ENCODE measurements at places on chromosomes 4 and X.

DNA sequence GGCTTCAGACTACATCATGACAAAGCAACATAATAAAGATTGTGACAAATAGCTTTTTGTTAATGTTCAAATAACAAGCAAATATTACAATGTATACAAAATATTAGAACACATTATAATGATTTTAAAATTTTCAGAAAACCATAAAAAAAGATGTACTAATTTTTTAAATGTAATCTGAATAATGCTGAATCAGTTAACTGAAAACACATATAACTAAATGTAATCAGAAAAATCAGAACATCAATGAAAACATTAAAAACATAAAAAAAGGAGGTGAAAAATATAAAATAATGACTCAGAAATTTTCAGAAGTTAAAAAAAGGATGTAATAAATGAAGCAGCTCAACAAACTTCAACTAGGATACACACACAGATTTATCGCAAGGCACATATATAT lies 53.5 kb downstream of the ZNF721 start:
- DNase-seq, result no peak

DNA sequence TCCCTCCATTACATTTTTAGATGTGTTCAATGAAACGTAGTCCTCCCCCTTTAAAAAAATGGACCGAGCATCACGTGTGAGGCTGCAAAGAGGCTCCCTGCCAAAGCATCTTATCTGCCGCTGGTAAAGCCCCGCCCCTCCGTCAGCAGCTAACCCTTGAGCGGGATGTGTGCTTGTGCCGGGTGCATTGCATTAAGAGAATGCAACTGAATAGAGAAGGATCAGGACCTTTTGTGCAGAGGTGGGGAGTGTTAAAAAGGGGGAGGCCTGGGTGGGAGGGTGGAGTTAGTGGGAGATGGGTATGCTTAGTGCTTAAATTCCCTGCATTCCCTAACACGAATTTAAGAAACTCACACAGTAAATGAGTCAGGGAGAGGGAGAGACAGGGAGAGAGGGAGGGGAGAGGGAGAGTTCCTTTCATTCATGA lies 66.0 kb downstream of the TBL1X start:
- DNase-seq, result no peak

DNA sequence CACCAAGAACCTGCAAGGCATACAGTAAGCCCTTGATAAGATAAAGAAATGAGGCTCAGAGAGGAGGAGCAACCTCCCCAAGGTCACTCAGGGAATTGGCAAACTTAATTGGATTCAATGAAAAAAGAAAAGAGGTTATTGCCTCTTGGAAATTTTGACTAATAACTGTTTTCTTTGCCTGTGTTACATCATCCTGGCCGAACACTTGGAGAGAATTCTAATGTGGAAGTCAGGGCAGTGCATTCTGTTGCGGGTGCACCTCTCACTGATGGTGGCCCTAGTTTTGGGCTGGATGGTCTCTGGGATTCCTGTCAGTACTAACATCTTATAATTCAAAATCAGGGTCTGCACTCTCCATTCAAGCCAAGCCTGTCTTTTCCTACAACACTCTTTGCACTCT lies 186.2 kb upstream of the BCOR start:
- DNase-seq, result no peak

- no peak for DNase-seq
These were observed 174.1 kb downstream of the CBR4 start for GRCh38 chr4:168835880-168836454.

- DNase-seq, result no peak
These were observed 64.9 kb upstream of the DYNLT3 start for GRCh38 chrX:37912304-37912703.

GRCh38 chr4:87353592-87353991 lies 30.9 kb upstream of the HSD17B13 start:
- no peak for DNase-seq

DNA sequence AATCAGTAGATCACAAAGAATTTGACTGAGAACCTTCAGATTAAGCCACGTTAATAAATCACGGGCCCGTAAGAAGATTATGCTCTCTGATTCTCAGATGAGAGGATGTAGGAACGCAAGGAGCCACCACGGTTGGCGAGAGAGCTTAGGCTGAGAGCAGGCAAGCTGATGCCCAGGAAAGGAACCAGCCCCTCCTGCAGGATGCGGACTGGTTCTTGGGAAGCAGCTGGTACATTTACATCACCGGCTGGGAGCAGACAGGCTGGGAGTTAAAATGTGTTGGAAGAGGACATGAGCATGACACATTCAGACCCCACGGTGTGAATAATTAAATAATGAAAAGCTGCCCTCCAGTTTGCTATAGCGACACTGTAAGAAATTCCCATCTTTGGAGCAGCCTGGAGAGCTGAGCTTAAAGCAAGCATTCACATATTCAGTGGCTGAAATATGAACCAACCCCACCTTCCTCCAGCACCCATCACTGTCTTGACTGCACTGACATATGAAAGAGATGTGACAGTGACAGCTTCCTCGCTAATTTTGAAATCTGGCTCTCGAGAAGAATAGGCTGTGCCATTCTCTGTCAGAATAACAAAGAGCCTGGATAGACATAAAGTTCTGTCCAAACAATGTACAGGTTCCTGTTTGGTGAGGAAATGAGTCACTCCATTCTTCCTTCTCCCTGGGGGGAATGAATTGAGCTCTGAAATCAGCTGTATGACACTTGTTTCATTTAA lies 33.1 kb downstream of the LNX1 start:
- DNase-seq, result no peak

DNA sequence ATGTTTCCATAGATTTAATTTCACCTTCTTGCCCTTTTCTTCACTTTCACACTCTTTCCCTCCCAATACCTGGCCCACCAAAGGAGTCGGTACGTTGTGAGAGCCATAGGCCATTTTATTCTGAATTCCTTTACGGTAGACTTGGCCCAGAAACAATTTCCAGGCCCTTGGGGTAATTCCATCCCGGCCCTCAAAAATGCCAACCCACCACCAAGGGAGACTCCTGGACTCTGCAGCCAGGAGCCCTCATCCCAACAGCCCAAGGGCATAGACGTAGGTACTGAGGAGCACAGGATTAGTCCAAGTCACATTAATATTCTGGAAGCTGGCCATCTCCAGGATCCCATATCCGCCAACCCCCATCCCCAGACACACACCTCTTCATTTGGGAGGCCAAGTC lies 102.9 kb downstream of the LIMCH1 start:
- DNase-seq, result no peak

DNA sequence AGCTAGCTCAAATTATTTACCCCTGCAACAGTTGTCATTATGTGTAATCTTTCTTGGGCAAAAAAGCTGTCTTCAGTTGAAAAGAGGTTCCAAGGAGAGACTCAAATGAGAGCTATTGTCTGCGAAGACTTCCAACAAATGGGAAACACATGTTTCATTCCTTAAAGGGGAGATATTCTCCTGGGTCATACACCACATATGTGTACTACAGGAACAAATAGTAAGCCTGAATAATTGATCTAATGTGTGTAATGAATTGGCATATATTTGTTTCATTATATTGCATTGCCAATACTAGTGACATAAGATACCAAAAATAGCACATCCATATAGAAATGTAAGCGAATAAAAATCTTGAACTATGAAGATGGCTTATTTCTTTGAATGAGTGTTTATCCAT lies 950.9 kb upstream of the NDST4 start:
- DNase-seq, result no peak

- DNase-seq, result no peak
These were observed 5.8 kb downstream of the ANOS1 start for GRCh38 chrX:8726031-8726652.

- no peak for DNase-seq
These were observed 5.8 kb upstream of the CXCL8 start for GRCh38 chr4:73734530-73735001.

DNA sequence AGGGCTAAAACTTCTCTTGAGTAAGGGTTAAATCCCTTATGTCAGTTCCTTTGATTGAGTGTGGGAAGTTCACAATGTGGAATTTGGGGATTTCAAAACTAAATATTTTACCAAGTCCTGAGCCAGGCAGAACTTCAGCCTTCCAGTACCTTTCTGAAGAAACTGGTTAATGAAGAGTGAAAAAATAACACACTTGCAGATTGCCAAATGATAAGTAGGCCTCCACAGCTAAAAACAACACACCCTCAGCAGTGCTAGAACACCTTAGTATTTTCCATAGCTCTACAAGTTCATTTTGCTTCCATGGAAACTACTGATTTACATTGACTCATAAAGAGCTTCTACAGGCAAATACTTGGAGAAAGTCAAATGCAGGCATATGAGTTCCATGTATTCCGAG lies 326.8 kb downstream of the ZNF674 start:
- no peak for DNase-seq

DNA sequence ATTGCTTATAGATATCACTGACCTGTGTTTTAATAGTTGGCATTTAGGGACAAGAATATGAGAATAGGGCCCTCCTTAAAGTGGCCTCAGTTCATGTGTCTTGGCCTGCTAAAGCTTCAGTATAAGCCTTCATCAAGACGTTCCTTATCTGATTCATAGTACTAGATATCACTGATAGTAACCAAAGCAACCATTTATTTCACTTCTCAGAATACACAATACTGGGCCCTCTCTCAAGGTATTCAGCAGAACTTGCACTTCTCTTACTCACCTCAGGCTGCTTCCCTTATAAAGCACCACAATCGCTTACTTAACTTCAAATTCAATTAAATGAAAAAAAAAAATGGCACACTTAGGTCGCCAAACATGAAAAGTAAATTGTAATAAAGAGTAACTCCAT lies 259.4 kb upstream of the PCDH7 start:
- no peak for DNase-seq

- DNase-seq, result no peak
These were observed 42.4 kb downstream of the DCUN1D4 start for GRCh38 chr4:51885363-51885762.

DNA sequence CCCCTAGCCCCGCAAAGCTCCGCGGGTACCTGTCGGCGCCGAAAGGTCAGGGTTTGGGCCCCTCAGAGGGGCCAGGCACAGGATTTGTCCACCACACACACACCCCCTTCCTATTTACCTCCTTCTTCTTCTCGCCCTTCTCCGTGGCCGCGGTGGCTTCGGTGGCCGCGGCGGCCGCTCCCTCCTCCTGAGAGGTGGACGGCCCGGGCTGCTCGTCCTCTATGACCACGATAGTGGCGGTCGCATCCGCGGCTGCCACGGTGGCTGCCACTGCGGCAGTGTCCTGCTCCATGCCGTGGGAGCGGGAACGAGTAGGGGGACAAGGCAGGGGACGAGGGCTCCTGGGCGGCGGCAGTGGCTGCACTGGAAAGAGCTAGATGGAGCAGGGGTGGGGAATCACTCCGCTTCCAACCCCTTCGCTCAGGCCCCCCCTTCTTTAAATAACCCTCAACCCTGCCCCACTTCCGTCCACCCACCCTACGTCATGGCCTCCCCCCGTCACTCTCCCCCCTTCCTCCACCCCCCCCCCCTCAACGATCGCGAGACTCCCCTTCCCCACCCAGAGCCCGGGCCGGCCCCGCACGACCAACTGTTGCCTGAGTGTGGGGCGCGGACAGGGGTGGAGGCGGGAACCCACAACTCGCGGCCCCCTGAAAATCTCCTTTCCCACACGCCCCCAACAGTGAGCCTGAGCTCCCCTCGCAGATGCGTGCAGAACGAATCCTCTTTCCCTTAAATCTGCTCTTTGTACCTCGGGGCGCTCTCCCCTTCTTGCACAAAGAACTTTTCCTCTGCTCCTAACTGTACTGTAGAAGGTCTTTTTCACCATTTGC lies at the start of gene SMARCA1:
TSS of gene SMARCA1 (minus strand) at position 412 of the 833 bp plus-strand sequence. CDS start at position 292, 120 bp downstream.
- DNase-seq, result no peak

DNA sequence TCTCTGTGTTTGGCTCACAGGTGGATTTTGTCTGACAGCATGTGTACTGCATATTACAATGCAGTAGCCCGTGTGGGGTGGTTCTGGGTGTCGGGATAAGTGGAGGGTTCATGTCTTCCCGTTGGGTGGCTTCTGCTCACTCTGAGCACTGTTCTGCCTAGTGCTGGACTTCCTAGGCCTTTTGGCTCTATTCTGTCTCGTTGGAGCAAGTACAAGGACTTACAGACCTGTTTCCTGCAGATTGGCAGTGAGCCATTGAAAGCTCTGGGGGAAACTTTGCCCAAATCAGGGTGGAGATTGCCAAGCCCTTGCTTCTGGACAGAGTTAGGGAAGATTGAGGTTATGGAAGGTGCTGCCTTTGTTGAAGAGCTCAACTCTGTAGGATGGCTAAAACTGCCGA lies 91.1 kb upstream of the SLC4A4 start:
- DNase-seq, result no peak

DNA sequence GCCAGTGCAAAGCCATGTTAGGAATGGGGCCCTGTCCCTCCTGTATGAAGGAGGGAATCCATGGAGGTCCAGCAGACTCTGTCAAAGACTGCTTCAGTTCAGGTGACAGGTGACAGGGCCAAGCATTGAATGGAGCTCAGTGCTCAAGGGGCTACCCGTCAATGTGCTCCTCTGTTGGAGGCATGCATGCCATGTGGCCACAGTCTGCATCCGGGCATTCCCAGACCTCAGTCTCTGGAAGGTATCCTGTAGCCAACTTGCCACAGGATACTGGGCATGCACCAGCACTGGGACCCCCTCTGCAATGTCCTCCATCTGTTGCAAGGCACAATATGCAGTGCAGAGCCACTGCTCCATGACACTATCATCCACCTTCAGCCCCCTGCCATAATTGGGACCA lies 136.1 kb upstream of the GATB start:
- no peak for DNase-seq

DNA sequence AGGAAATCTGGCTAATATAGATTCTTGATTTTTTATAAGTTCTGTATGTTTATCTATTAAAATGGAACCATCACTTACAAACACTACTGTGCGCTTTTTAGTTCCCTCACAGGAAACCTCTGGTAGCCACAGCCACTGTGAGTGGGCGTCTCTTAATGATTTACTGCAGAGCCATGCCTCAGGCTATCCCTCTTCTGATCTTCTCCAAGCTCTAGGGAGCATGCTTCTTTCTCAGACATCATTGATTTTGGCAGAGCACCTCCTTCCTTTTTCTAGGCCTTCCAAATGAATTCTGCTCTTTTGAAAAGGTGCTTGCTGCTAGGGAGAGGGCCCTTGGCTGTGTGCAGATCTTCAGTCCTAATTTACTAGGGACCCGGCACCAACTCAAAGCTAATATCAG lies 61.1 kb upstream of the STS start:
- no peak for DNase-seq

DNA sequence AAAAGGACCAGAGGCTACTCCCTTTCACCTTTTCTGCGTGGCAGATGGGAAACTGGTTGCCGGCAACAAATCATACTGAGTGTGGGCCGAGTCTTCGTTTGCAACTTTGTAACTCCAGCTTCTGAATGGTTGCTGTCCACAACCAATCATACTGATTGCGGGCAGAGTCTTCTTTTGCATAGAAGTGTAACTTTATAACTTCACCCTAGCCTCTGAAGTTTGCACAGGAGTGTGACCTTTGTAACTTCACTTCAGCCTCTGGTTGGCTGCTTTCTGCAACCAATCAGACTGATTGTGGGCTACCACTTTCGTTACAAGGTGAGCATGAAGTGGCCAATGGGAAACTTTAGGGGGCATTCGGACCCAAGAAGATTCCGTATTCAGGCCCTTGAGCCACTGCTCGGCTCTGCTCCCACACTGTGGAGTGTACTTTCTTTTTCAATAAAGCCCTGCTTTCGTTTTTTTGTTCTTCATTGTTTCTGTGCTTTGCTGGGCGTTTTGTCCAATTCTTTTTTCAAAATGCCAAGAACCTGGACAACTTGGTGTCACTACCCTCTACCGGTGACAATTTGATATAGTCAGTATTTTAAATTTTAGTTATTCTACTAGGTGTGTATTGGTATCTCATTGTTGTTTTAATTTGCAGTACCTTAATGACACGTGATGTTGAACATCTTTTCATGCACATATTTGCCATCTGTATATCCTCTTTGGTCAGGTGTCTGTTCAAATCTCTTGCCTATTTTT lies 9.0 kb upstream of the PAGE5 start:
- DNase-seq, result no peak

- no peak for DNase-seq
These were observed 55.2 kb upstream of the TBC1D9 start for GRCh38 chr4:140811429-140811828.

All from activated CD8-positive, alpha-beta memory T cell treated with anti-CD3 and anti-CD28 coated beads for 48 hours (primary cell).